ENCODE measurements at places on chromosomes 16 and 17.

GRCh38 chr17:40378966-40379365 lies 14.4 kb upstream of the GJD3 start:
- peaks cover 2% of the 10 kb centered on the region for H3K36me3 ChIP-seq
- H3K4me3 ChIP-seq, result no peak overlapping the region
- H3K4me1 ChIP-seq, result peaks cover 8% of the 10 kb centered on the region
- peaks cover 19% of the 10 kb centered on the region for H3K27me3 ChIP-seq

- H3K36me3 ChIP-seq, result no peaks in the 10 kb centered on the region
- no peak for DNase-seq
- H3K27ac ChIP-seq, result no peak overlapping the region
- peaks cover 39% of the 10 kb centered on the region for H3K27me3 ChIP-seq
Observed at GRCh38 chr17:43860077-43860725, 13.2 kb downstream of the CD300LG start.

DNA sequence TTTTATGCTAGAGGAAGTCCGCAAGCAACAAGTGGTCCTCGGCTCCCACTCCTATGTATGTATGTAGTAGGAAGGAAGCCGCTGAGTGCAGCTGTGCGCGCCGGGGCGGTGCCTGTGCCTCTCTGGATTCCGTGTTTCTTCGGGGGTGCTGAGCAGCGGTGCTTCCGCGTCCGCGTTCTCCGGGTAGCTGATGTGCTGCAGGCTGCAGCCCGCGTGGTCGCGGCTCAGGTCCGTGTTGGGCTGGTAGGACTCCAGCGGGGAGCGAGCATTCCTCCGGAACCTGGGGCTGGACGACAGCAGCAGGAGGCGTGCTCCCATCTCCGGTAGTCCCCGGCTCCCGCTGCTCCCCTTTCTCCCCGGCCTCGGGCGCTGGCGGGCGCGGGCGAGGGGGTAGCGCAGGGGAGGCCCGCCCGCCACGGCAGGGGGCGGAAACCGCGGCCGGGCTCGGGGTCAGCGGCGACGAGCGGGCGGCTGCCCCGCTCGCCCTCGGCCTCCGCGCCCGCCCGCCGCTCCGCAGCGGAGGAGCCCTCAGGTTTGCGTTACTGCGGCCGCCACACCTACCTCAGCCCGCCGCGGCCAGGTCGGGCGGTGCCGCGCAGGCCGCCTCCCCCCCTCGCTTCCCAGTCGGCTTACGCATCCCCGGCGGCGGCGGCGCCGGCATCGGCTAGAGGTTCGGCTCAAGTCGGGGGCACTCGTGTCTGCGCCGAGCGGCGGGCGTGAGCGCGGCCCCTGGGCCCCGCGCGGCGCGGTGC lies 487 bp downstream of the C17orf67 start:
- peaks cover 58% of the 10 kb centered on the region for H3K4me1 ChIP-seq
- peak overlapping the region; percentile 94 for H3K27ac ChIP-seq
- H3K27me3 ChIP-seq, result no peaks in the 10 kb centered on the region
- DNase-seq, result peak; percentile 83
- H3K4me3 ChIP-seq, result peak overlapping the region; percentile 95

DNA sequence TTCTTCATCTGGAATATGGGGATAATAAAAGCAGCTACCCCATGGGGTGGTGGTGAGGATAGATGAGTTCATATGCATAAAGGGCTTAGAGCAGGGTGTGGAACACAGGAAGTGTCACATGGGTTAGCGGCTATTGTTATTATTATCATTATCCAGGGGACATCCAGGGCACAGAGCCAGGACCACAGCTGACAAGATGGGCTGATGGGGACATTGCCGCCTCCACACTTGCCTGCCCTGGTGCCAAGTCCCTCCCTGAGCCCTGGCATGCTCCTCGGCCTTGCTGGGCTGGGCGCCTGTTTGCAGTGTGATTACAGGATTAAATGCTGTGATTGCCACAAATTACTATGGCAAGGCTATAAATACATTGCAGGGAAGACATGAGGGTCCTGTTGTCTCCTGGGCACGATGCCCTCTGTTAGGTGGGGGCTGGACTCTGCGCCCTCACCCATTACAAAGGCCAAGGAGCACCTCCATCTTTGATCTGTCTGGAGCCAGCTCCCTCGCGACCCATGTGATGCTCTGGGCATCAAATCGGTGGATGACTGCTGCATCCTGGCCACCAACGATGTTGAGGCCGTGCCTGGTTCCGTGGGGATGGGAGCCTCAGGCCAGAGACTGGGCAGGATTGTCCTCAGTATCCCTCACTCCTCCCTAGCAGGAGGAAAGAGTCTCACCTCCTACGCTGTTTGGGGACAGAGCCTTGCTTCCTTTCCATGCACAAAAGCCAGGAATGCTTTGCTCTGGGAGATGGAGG lies 43.2 kb downstream of the PIMREG start:
- H3K36me3 ChIP-seq, result no peaks in the 10 kb centered on the region
- DNase-seq, result no peak
- H3K4me3 ChIP-seq, result no peak overlapping the region

DNA sequence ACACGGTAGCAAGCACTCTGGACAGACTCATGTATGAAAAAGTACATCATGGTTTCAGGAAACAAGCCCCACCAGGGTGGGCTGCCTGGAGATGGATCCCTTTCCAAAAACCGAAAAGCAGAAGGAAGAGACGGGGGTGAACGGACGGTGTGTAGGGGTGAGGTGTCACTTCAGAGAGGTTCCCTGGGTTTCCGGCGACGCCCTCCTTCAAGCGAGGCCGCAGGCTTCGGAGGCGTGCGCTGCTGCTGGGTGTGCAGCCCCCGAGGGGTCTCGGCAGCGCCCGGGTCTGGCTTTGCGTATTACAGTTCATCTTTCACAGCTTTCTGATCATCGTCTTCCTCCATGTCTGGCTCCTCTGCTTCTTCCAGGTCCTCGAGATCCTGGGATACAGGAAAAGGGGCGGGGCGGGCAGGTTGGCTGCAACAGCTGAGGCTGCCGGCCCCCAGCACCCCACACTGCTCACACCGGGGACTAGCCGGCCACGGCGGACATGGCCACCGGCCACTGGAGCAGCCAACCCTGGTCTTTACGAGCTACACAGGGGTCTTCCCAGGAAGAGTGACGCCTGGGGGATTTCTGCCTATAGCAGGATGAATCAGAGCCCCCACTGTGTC lies 9.0 kb upstream of the PPP1R27 start:
- no peaks in the 10 kb centered on the region for H3K4me1 ChIP-seq
- peak overlapping the region; percentile 45 for H3K27ac ChIP-seq
- H3K36me3 ChIP-seq, result peaks cover 28% of the 10 kb centered on the region
- no peak for DNase-seq
- no peak overlapping the region for H3K4me3 ChIP-seq

DNA sequence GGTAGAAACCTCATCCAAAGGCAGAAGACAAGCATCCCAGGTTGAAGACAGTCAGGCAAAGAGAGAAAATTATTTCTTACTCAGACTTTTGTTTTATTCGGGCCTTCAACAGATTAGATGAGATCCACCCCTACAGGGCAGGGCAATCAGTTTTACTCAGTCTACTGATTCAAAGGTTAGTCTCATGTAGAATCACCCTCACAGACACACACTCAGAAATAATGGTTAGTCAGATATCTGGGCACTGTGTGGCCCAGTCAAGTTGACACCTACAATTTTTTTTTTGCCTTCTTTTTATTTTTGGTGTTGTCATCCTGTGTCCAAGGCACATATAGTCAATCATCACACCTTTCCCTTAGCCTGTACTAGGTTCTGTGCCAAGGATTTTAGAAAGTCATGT lies 729.8 kb downstream of the WWOX start:
- H3K36me3 ChIP-seq, result no peaks in the 10 kb centered on the region
- no peak overlapping the region for H3K4me3 ChIP-seq
- H3K27ac ChIP-seq, result no peak overlapping the region

- peaks cover 24% of the 10 kb centered on the region for H3K27me3 ChIP-seq
- peak overlapping the region; percentile 78 for H3K4me3 ChIP-seq
- DNase-seq, result no peak
- peak overlapping the region; percentile 95 for H3K27ac ChIP-seq
Observed at GRCh38 chr17:77880711-77881450, 77.6 kb upstream of the TNRC6C start.

GRCh38 chr16:2089706-2090480 lies 42.1 kb downstream of the TSC2 start:
- no peak overlapping the region for H3K27ac ChIP-seq
- H3K4me1 ChIP-seq, result no peaks in the 10 kb centered on the region
- no peak for DNase-seq
- peaks cover 5% of the 10 kb centered on the region for H3K36me3 ChIP-seq
- no peak overlapping the region for H3K4me3 ChIP-seq
- H3K27me3 ChIP-seq, result no peaks in the 10 kb centered on the region

DNA sequence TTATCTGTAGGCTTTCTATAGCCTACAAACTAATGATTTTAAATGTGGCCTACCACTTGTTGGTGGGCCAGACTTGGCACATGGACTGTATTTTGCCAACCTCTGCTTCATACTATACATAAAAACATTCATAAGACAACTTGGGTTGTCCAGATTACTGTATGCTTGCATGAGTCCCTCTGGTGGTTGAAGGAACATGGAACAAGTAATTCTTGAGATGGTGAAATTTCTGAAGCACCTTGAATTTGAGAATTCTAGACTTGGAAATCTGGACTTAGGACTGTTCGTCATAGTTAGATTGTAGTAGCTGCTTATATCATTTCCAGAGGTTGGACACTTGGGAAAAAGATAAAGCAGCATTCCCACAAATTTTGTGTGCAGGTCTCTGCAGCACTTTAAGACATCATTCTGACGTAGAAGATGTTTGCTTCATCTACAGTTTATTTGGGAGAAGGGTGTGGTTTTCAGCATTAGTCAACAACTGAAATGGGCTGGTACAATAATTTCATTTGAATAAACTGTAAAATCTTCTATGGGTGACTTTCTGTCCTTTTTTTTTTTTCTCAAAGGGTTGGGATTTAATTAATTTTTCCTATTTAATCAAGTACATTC lies 31.2 kb downstream of the NFATC3 start:
- DNase-seq, result no peak
- H3K36me3 ChIP-seq, result peaks cover 18% of the 10 kb centered on the region
- no peaks in the 10 kb centered on the region for H3K27me3 ChIP-seq

- no peaks in the 10 kb centered on the region for H3K4me1 ChIP-seq
- no peaks in the 10 kb centered on the region for H3K27me3 ChIP-seq
- no peaks in the 10 kb centered on the region for H3K36me3 ChIP-seq
- H3K27ac ChIP-seq, result no peak overlapping the region
- no peak overlapping the region for H3K4me3 ChIP-seq
Observed at GRCh38 chr16:20707461-20707860, 10.0 kb upstream of the ACSM1 start.

GRCh38 chr17:9074131-9074530 lies 52.8 kb downstream of the NTN1 start:
- DNase-seq, result no peak
- peaks cover 18% of the 10 kb centered on the region for H3K27me3 ChIP-seq
- no peak overlapping the region for H3K27ac ChIP-seq
- H3K4me3 ChIP-seq, result no peak overlapping the region

DNA sequence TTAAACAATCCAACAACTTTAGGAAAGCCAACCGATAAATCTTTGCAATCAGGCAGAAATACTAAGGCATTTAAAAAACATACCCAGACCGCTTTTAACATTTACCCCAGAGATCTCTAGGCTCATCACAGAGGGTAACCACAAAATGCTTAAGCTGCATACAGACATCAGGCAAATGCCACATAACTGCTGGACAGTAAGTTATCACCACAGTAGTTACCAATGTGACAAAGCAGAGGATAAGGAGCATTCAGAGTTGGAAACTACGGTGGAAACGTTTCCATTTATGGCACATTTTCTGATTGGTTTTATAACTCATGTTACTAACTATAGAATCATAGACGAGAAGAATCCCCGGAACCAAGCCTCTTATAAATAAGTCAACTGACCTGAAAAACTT lies 77.5 kb downstream of the KANSL1 start:
- no peak overlapping the region for H3K27ac ChIP-seq
- peaks cover 15% of the 10 kb centered on the region for H3K36me3 ChIP-seq
- no peak for DNase-seq
- H3K4me1 ChIP-seq, result peaks cover 16% of the 10 kb centered on the region

DNA sequence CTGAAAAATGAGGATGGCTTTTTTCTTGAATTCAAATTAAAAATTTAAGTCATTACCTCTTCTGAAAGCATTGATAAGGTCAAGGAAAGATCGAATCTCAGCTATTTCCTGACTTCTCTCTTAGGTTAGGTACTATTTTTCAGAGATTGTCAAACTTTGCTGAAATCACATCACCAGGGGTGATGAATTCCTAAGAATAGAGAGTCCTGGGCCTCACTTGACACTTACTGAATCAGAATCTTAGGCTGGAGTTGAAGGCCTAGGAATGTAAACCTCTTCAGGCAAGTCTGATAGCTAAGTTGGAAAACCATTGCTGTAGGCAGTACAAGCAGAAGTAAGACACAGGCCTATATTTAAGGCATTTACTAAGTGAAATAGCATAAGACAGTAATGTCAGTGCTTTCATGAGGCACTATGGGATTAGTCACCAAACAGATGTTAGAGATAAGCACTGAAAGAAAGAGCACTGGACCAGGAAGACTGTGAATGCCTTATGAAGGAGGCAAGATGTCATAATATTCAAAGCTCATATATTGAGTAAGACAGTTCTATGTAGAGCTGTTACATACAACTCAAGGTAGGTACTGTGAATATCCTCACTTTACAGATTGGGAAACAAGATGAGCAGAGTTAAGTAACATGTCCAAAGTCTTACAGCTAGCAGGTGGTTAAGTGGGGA lies 21.5 kb downstream of the DCAF7 start:
- H3K27me3 ChIP-seq, result no peaks in the 10 kb centered on the region
- H3K27ac ChIP-seq, result no peak overlapping the region
- no peak for DNase-seq
- peaks cover 7% of the 10 kb centered on the region for H3K4me1 ChIP-seq

- H3K4me1 ChIP-seq, result peaks cover 20% of the 10 kb centered on the region
- no peaks in the 10 kb centered on the region for H3K36me3 ChIP-seq
- no peaks in the 10 kb centered on the region for H3K27me3 ChIP-seq
- no peak for DNase-seq
- H3K4me3 ChIP-seq, result no peak overlapping the region
- no peak overlapping the region for H3K27ac ChIP-seq
Observed at GRCh38 chr16:56774016-56774680, 44.2 kb downstream of the NUP93 start.

DNA sequence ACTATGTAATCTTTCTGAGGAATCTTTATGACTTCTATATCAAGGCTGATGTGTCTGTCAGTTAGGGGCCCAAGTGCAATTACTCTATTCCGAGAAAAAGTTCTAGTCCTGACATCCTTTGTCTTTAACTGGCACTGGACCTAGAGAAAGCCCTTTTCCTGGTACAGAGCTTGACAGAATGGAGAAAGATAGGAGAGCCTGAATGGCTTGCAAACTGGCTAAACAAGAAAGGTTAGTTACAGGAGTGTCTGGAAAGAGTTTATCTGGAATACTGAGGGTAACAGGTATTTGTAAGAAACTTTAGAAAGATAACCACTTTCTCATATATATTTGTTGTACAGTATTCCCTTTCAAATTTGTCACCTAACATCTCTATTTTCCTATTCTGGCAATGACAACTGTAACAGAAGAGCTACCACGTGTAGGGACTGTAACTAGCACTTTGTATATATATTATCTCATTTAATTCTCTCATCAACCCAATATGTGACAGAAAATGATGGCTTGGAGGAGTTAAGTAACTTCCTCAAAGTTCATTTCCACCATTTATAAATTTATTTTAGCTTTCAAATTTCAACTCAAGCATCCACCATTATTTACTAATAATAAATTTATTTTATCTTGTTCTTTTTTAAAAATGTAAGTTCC lies 97.4 kb upstream of the C17orf78 start:
- peaks cover 9% of the 10 kb centered on the region for H3K4me1 ChIP-seq
- no peak for DNase-seq
- no peak overlapping the region for H3K4me3 ChIP-seq
- no peak overlapping the region for H3K27ac ChIP-seq

GRCh38 chr17:48175692-48176470 lies 68.3 kb downstream of the SNX11 start:
- no peak for DNase-seq
- H3K36me3 ChIP-seq, result peaks cover 70% of the 10 kb centered on the region
- H3K4me3 ChIP-seq, result no peak overlapping the region
- no peaks in the 10 kb centered on the region for H3K27me3 ChIP-seq
- peaks cover 24% of the 10 kb centered on the region for H3K4me1 ChIP-seq

Measured in activated naive CD4-positive, alpha-beta T cell treated with anti-CD3 and anti-CD28 coated beads, Interleukin-2, amount 10 ng/mL, durations not matched to agents 7 days and 5 days (primary cell).